Stimulated activated CD8-positive, alpha-beta memory T cell treated with anti-CD3 and anti-CD28 coated beads, Interleukin-2, amount 100 ng/mL, for 1 hour (primary cell): ENCODE measurements at places on chromosomes 16 and 17.
A peak's percentile ranks its signal among the peaks of the same experiment; 100 is the strongest.

GRCh38 chr17:47643116-47643515, 6.6 kb upstream of the KPNB1 start:
- DNase-seq: no peak

GRCh38 chr17:46821482-46822387, 3.2 kb upstream of the WNT3 start:
- DNase-seq: no peak

GRCh38 chr16:22206842-22207714, 1.0 kb downstream of the EEF2K start:
- DNase-seq: peak; percentile 28

GRCh38 chr16:56421313-56421712, 4.0 kb downstream of the AMFR start:
- DNase-seq: no peak

DNA sequence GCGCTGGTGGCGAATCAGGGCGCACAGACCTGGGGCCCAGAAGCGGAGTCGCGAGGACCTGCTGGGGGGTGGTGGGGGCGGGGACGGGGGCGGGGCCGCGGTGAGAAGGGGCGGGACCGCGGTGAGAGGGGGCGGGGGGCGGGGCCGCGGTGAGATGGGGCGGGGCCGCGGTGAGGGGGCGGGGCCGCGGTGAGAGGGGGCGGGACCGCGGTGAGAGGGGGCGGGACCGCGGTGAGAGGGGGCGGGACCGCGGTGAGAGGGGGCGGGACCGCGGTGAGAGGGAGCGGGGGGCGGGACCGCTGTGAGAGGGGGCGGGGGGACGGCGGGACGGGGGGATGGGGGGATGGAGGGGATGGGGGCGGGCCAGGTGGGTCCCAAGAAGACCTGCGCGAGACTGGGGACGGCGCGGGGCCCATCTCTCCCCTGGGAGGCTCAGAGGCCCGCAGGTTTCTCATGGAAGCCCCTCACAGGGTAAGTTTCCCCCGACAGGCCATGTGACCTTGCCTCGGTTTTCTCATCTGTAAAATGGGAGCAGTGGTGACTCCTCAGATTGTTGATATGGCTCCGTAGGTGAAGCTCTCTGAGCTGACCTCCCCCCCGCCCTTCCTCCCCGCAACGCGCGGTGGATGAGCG, 28.6 kb upstream of the DBNDD1 start:
- DNase-seq: no peak

- no peak for DNase-seq
Measured at GRCh38 chr17:60173304-60173819, 23.6 kb downstream of the CA4 start.

- DNase-seq: no peak
Measured at GRCh38 chr16:17632667-17633066, 161.9 kb upstream of the XYLT1 start.
